ENCODE measurements at places on chromosomes 11 and 22.
A peak's percentile ranks its signal among the peaks of the same experiment; 100 is the strongest.

DNA sequence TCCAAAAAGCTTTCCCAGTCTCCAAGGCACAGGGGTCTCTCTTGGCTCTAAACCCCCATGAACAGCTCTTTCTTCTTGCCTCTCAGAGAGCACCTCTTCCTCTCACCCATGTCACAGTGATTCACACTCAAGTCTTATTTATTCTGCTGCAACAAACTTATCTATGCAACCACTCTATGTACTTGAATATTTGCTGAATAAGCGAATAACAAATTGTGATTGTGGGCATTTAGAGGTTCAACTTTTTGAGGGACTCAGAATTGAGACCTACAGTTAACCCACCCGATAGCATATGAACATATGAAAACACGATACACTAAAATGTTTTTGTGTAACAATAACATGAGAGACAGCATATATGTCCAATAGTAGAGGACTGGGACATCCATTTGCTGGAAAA, 137.1 kb upstream of the NARS2 start:
- no peak for DNase-seq

GRCh38 chr11:134503596-134503995, 91.6 kb upstream of the B3GAT1 start:
- DNase-seq = no peak

DNA sequence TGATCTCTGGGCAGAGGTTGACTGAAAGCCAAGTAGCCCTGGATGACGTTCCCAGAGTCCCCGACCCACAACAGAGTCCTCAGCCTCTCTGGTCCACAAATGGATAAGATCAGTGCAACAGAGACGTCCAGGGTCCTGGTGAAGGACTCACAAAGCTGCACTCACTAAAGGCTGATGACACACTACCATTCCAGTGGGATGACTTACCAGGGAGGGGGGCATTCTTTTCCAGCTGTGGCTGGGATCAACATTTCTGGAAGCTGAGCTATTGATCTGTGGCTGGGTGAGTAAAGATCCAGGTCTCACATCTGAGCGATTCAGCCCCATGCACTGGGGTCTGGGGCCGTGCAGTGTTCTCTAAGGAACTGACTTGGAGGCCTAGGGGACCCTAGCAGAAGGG, 296.2 kb downstream of the NTM start:
- DNase-seq = no peak

- no peak for DNase-seq
These were observed 106.5 kb downstream of the ALX4 start for GRCh38 chr11:44203270-44204043.

DNA sequence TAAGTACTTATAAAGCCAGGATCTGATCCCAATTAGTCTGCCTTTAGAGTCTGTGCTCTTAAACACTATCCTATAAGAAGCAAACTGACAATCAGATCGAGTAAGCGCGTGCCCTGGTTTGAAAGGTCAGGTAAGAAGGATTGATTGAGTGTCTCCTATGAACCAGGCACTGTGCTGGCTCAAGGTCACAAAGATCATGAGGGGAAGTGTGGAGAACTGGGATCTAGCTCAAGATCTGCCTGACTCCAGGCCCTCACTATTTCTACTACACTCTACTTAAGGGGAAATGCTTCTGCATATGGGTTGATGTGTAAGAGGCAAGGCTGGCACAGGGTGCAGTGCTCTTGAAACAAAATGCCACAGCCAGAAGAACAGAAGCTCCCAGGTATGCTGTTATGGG, 77.0 kb downstream of the ME3 start:
- no peak for DNase-seq

DNA sequence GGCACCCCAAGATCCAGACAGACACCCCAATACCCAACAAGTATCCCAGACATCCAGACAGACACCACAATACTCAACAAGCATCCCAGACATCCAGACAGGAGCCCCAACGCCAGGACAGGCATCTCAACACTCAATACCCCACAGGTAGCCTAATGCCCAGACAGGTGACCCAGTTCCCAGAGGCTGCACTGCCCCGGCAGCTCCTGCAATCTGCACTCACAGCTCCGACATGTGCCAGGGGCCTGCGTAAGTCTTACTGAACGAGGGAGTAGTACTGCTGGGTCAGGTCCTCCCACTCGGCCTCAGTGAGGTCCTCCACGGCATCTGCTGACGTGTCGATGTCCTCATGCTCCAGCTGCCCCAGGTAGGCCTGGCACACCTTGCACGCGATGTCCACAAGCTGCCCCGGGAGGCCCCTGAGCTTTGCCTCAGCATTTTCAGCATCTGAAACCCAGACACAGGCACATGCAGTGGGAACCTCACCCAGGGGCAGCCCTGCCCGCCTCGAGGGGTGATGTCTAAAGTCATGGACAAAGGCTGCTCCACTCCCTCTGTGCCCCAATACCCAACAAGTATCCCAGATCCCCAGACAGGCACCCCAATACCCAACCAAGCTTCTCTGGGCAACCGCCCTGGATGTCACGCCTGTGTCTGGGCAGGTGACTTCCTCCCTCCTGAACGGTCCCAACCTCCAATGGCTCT, 16.6 kb downstream of the TTLL8 start:
- no peak for DNase-seq

DNA sequence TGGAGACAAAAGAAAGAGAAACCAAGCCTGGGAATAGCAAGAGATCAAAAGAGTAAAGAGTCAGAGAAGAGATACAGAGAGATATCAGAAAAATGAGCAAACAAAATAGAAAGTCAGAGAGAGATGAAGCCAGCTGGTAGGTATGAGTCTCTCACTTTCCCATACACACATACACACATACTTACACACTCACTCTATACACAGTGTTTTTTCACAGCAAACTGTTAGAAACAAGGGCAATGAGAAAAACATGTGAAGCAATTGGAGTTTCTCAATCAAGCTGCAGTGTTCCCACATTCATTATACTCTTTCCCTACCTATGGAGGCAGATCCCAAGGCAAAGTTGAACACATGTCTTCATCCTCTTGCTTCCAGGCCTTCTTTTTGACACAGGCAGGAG, 2.6 kb upstream of the NLRP10 start:
- no peak for DNase-seq

- no peak for DNase-seq
These were observed 66.5 kb downstream of the LARGE2 start for GRCh38 chr11:45988921-45989320.

DNA sequence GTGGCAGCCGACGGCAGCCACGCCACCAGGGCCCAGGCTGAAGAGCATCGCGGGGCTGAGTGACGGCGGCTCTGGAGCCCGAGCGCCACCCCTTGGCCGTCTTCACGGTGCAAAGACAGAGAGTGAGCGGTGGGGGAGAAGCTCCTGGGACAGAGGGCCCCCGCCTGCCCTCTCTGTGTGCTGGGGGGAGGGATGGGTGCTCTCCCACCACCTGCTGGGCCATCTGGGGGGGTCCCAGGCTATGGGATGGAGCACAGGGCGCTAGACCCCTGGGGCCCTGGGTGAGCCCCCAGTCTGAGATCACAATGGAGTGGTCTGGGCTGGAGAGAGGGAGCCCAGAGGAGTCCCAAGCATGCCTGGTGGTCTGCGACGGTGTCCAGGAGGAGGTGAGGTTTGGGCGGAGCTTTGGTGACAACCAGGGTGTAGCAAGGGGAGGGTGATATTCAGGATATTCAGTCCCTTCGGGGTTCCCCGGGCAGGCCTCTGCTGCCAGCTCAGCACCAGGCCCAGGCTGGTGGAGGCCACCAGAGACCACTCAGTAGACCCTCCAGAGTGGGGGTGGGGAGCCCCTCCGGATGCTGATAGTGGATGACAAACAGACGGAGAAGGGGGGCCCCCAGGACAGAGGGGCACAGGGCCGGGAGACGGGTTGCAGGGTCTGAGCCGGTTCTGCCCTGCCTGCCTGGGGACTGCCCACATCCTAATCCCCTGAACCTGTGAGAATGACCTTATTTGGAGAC, 78.1 kb upstream of the PRR5 start:
- DNase-seq = no peak

- DNase-seq = peak; percentile 37
These were observed 1.3 kb upstream of the TM7SF2 start for GRCh38 chr11:65110354-65110861.

- no peak for DNase-seq
These were observed 1024.0 kb upstream of the CNTN5 start for GRCh38 chr11:97996762-97997161.

DNA sequence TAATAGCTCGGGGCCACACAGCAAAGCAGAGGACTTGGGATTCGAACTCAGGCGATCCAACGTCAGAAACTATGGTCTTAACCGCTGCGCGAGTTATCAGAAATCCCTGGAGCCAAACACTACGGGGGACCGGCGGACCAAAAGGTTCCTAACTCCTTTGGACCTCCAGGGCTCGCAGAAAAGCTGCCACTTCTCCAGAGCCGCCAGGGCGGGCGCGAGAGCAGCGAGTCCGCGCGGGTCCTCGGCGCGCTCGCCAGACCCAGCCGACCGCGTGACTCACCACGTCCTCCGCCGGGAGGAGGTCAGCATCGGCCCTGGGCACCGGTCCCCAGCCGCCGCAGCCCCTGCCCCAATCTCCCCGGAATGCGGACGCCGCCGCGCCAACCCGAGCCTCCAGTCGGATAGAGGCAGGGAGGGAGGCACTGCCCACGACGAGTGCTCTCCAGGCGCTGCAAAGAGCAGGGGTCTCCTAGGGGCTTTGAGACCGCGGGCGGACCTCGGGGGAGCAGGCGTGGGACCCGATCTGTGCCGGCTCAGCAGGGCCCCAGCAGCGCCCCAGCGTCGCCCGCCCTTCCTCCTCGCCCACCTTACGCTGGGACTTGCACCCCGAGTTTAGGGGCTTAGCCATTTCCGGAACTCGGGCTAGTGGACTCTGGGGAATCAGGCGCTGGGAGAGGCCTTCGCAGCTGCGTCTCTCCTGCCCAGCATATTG, 6.2 kb upstream of the ALX4 start:
- DNase-seq = no peak

DNA sequence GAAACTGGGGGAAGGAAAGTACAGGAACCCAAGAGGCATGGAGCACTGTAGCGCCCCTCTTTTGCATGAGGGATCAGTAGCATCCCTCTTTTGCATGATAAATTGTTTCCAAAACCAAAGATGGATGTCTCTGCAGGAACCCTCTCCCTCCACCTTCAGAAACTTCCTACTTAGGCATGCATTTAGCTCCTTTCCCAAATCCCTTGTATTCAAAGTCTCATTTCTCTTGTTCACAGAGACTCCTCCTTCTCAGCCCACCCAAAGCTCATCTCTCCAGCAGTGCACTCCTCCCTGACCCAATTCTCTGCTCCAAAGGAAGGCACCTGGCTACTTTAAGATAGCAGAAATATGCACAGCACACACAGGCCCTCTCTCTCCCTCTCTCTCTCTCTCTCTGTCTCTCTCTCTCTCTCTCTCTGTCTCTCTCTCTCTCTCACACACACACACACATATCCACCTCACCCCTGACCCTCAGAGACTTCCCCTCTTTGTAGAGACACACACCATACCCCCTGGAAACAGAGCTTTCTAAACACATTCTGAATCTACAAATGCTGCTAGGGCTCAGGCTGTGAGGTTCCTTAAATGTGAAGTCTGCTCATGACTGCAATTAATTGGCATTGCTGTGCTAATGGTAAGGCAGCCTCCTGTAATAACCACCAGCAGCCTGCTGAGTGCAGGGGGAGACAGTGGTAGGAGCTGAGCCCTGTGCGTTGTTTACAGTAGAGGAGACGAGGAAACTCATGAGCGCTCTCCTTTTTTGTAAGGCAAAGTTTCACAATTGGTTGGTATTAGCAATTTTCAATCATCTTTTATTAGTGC, 519.6 kb downstream of the NTM start:
- no peak for DNase-seq

GRCh38 chr22:35526333-35526979, 14.2 kb upstream of the RASD2 start:
- DNase-seq = no peak

DNA sequence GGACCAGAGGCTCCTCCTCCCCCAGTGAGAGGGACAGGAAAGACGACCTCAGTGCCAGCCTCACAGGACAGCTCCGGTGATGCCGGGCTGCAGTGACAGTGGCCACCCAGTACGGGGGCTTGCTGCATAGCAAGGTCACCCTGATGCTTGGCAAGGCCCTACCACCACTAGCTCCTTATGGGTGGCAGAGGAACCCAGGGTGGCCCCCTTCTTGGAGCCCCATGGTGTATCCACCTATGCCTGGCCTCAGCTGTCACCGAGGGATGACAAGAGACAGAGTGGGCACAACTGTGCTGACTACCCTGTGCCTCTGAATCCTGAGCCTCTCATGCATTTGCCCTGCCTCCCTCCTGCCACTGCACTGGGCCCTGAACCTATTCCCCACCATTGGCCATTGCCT, 809.2 kb downstream of the TBC1D22A start:
- no peak for DNase-seq

DNA sequence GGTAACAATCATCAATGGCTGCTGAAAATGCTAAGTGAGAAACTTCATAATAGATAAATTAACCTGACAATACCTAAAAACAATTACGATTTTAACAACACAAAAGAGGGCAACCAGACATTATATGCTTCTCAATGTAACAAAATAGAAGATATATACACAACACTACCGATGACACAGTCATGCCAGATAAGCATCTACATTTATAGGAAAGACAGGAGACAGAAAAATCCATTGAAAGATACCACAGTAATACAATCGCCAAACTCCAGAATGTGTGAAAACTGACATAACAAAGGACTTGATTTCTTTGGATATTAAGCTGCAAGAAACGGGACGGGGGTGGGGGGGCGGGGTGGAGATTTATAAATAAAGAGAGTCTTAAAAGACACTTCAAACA, 28.3 kb downstream of the USP28 start:
- DNase-seq = no peak

- no peak for DNase-seq
These were observed 29.8 kb downstream of the SGSM3 start for GRCh38 chr22:40400159-40400558.

DNA sequence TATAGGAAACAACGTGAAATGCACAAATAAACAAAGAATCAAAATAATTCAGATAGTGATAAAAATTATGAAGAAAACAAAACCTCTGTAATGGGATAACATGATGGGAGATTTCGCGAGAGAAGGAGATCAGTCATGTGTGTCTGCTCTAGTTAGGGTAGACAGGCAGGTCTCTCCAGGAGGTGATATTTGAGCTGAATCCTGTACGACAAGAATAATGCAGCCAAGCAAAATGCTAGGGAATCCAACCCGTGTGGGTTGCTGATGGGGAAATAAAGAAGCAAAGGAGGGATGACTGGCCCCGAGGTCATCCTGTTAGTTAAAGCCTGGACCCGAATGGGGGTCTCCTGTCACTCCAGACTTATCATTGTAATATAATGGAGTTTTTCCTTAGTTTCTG, 16.0 kb downstream of the MAML2 start:
- DNase-seq = no peak

All from AG09319 (cell line).